ENCODE measurements at places on chromosomes 1 and 21.

DNA sequence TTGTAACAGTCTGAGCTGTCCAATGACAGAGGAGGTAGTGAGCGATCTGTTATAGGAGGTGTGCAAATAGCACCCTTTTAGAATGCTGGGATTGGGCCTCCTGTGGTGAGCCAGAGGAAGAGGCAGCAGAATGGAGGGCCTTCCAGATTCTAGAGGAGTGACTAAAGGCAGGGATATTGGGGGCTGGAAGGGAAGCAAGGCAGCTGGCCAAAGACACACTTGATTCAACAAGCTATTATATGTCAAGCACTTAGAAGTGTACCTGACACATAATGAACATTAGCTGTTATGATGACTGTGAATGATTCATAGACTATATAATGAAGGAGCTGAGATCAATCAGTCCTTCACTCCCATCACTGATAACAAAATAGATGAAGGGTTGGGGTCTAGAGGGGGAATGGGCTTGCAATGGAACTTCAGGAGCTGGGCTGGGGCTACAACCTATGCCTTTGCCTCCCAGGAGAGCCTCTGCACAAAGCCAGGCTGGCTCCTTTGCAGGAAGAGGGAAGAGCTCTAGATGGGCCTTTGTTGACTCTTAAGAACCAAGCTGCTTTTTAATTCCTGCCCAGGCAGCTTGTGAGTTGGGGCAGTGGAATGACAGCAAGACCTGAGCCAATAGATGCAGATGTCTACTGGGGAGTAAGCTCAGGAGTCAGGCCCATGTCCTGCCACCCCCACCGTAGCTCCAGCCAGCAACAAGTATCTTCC is 2.3 kb upstream of the MKNK1 start:
- no peaks in the 10 kb centered on the region for H3K36me3 ChIP-seq
- H3K27me3 ChIP-seq: no peaks in the 10 kb centered on the region
- peak overlapping the region; percentile 72 for H3K4me3 ChIP-seq
- peak overlapping the region; percentile 95 for H3K27ac ChIP-seq
- H3K4me1 ChIP-seq: peaks cover 55% of the 10 kb centered on the region

GRCh38 chr1:56298866-56299265 is 280.5 kb downstream of the PLPP3 start:
- H3K4me3 ChIP-seq: no peak overlapping the region
- no peaks in the 10 kb centered on the region for H3K4me1 ChIP-seq
- H3K36me3 ChIP-seq: no peaks in the 10 kb centered on the region
- H3K27ac ChIP-seq: no peak overlapping the region

DNA sequence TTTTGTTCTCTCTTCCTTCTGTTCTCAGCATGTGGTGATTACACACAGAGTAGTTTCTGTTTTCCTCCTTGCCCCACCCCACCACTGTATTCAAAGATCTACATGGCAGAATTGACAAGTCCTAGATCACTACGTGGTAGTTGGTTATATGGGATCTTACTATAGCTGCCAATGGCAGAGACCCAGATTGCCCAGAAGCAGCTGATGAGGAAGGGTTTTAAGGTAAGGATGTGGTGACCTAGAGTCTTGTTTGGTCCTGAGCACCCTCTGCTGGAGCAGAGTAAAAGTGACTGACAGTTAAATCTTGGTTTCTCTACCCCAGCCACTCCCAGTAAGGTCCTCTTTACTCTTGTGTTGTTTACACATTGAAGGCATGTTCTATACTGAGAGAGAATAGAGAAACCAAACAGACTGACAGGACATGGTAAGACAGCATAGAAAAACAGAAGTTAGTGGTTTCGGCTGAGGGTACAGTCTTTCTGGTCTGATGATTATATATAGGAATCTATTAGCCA is 22.8 kb upstream of the STRIP1 start:
- H3K4me1 ChIP-seq: peaks cover 16% of the 10 kb centered on the region
- DNase-seq: no peak
- no peak overlapping the region for H3K27ac ChIP-seq
- peaks cover 9% of the 10 kb centered on the region for H3K36me3 ChIP-seq

GRCh38 chr1:30305519-30305918 is 417.9 kb downstream of the MATN1 start:
- no peak overlapping the region for H3K4me3 ChIP-seq
- H3K36me3 ChIP-seq: no peaks in the 10 kb centered on the region
- no peaks in the 10 kb centered on the region for H3K4me1 ChIP-seq
- DNase-seq: no peak

GRCh38 chr1:183188240-183188639 is 2.2 kb downstream of the LAMC2 start:
- no peak for DNase-seq
- H3K27ac ChIP-seq: no peak overlapping the region
- no peak overlapping the region for H3K4me3 ChIP-seq
- no peaks in the 10 kb centered on the region for H3K4me1 ChIP-seq
- peaks cover 51% of the 10 kb centered on the region for H3K27me3 ChIP-seq

- H3K36me3 ChIP-seq: no peaks in the 10 kb centered on the region
- no peak for DNase-seq
- H3K27me3 ChIP-seq: peaks cover 9% of the 10 kb centered on the region
- H3K4me3 ChIP-seq: no peak overlapping the region
- peaks cover 4% of the 10 kb centered on the region for H3K4me1 ChIP-seq
These were observed 28.3 kb downstream of the PRDX6 start for GRCh38 chr1:173505391-173505790.

GRCh38 chr1:165954940-165955339 is 127.5 kb downstream of the UCK2 start:
- H3K27ac ChIP-seq: no peak overlapping the region
- no peak for DNase-seq
- peaks cover 41% of the 10 kb centered on the region for H3K27me3 ChIP-seq
- no peaks in the 10 kb centered on the region for H3K36me3 ChIP-seq

GRCh38 chr1:172630868-172631267 is 28.0 kb upstream of the FASLG start:
- H3K27me3 ChIP-seq: no peaks in the 10 kb centered on the region
- no peaks in the 10 kb centered on the region for H3K36me3 ChIP-seq
- no peak for DNase-seq
- no peak overlapping the region for H3K27ac ChIP-seq
- no peak overlapping the region for H3K4me3 ChIP-seq

GRCh38 chr1:60916906-60917305 is 165.5 kb upstream of the NFIA start:
- DNase-seq: no peak
- H3K27ac ChIP-seq: no peak overlapping the region
